ENCODE measurements at places on chromosomes 11 and 22.
A peak's percentile ranks its signal among the peaks of the same experiment; 100 is the strongest.

GRCh38 chr22:46906326-46907045 lies 144.0 kb downstream of the TBC1D22A start:
- no peak for DNase-seq

DNA sequence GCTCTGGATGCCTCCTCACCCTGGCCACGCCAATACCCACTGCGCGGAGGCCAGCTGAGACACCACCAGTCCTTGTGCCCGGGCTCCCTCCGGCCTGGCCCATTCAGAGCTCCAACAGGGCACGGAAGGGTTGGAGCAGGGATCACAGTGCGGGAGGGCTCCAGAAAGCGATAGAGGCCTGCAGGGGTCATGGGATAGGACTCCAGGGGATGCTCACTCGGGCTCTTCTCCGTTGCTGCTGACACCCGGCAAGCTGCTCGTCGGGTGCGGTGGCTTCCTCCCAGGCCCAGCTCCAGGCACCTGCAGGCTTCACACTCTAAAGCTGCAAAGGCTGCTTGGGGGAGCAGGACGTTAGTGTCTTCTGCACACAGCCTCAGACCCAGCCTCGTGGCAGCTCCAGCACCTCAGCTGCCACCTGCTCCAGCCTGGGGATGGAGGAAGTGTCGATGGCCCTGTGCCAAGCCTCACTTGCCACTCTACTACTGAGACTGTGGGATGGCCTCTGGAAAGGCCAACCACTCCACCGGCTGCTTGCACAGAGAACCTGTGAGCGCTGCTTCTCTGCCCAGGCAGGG lies 10.6 kb downstream of the WNT7B start:
- no peak for DNase-seq

GRCh38 chr22:22692707-22693530 lies 48.5 kb downstream of the GGTLC2 start:
- peak; percentile 66 for DNase-seq

GRCh38 chr11:78038697-78039313 lies 15.7 kb upstream of the KCTD14 start:
- no peak for DNase-seq

DNA sequence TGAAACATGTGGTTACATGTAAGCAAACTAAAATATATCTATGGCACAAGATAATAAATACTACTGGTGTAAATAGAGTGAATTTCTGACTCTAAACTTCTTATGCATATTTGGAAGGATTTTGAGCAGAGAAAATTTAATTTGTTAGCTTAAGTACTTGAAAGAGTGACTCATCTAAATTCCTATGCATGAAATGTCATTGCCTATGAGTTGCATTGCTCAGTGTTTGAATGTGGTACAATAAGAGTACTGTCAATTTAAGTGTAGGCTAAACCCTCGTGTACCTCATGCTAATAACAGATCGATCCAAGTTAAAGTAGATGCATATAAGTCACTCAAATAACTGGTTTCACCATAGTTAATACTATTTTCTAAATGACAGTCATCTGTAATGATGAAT lies 5.3 kb upstream of the CARD18 start:
- no peak for DNase-seq

GRCh38 chr11:120324932-120325810 lies at the start of gene TLCD5:
Gene TLCD5 (plus strand): TSS chr11:120325299. CDS start chr11:120327442, 2,143 bp downstream.
- DNase-seq = peak; percentile 27

DNA sequence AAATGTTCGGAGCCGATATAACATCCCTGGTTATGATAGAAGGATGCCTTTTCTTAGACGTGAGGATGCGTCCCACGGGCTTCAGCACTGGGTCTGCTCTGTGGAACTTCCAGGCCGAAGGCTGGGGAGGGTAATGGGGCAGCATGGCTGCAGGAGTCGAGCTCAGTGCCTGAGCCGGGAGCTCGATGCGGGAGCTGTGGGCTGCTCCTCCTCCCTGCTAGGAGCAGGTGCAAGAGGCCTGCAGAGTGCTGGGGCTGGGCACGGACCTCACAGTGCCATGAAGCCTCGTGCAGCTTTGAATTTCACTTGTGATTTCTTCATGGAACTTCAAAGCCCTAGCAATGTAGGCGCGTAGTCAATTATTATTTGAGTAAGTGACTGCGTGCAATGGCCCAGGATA lies 6.0 kb downstream of the TUBA8 start:
- DNase-seq = no peak

- DNase-seq = no peak
Observed at GRCh38 chr11:80515097-80515496, 1074.3 kb upstream of the TENM4 start.

GRCh38 chr11:77725433-77725832 lies 87.8 kb upstream of the CLNS1A start:
- DNase-seq = no peak

DNA sequence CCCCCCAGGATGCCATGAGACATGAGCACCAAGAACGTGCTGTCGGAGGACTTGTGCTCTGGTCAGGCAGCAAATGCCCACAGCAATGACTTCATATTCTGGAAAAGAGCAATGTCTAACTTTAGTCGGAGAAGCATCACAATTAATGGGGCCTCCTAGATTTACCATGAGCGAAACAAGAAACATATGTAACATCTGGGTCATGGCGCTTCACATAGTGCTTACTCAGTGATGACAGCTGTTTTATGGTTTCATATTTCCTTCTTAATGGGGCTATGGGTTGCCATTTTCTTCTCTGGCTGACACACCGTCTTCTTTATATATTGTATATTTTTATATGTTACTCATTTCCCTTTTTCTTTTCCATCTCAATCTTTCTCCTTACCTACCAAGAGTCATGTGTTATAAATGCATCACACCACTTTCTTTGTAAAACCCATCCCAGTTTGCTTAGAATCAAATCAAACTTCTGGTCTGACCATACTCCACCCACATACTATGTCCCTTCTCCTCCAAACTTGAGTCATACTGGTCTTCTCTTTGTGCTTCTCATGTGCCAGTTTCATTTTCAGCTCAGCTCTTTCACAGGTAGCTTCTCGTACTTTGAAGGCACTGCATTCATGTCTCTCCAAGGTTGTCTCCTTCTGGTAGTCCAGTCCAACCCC lies 9.4 kb upstream of the CASP12 start:
- DNase-seq = peak; percentile 33

DNA sequence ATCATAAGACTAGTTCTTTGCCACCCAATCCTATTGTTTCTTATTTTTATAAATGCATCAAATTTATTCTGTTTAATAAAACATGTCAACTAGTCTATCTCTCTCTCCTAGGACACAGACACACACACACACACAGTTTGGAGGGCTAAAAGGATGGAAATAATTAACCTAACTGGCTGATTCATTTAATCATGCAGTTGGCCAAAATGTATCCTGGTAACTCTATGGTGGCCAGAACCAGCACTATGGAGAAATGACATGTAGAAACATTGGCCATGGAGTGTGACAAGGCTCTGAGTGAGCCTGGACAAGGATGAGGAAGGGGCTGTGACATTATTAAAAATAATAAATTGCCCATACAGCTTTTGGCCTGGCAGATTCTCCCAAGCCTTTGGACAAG lies 64.1 kb downstream of the CLPB start:
- DNase-seq = no peak

DNA sequence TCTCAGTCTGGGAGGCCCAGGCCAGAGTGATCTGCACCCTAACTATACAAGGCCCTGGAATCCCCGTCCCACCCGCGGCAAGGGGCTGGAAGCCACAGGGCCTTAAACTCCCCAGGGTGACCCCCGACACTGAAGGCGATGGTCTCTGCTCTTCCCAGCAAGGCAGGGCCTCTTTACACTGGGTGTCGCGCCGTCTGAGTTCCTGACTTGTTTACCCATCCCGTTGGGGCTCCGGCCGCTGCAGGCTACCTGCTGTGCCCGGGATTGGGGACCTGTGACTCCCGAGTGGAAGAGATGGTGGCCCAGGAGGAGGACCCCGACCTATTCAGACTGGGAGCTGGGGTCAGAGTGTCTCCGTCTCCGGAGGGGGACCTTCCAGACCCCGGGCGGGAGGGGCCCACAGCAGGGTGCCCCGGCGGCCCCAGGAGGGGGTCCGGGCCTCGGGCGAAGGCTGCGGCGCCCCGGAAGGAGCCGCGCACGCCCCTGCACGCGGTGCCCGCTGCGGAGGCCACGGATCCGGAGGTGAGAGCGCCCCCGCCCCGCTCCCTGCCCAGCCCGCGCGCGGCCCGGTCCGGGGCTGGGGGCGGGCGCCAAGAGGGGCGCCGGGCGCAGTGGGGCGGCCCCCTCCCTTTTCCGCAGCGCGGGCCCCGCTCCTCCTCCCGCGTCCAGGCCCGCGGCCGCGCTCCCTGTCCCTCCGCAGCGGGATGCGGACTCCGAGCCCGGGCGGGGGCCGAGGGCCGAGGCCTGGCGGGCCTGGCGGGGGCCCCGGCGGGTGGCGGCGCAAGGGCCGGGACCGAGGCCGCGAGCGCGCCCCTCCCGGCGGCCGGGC lies 560 bp upstream of the MPPED1 start:
- DNase-seq = no peak

All from CD4-positive, alpha-beta T cell treated with Interleukin-21 for 1 hour (primary cell).